Glomerular endothelial cell (primary cell): ENCODE measurements at places on chromosomes 12 and 14. TPM values are rescaled to one million over a fixed set of nuclear protein-coding genes. Genes with fewer than 3 reads are reported as not detected.

Gene KRT6C
- total RNA-seq, result not detected in 2 replicates

Gene PRB2
- not detected in 2 replicates for total RNA-seq

Gene POU6F1
- total RNA-seq, result 6.7 and 13.2 TPM in 2 replicates

Gene ANO6
- total RNA-seq, result 78.2 and 96.6 TPM in 2 replicates

Gene PRB3
- total RNA-seq, result not detected in 2 replicates

Gene NKX2-1
- not detected in 2 replicates for total RNA-seq

Gene CCND2
- 181 and 185 TPM in 2 replicates for total RNA-seq

Gene JDP2
- 8.8 and 13.0 TPM in 2 replicates for total RNA-seq

Gene KCNC2
- not detected in 2 replicates for total RNA-seq

Gene PTHLH
- 1.4 and 5.0 TPM in 2 replicates for total RNA-seq

Gene CEBPE
- total RNA-seq, result not detected in 2 replicates

Gene RNASE3
- not detected in 2 replicates for total RNA-seq

Gene PZP
- 0.24 and 0.70 TPM in 2 replicates for total RNA-seq

Gene PIP4P1
- 14.8 and 20.9 TPM in 2 replicates for total RNA-seq

Gene PTPRQ
- not detected in 2 replicates for total RNA-seq

Gene PPHLN1
- total RNA-seq, result 64.8 and 80.5 TPM in 2 replicates

Gene CD163
- not detected in 2 replicates for total RNA-seq

Gene FIGNL2
- 0.41 and 0.73 TPM in 2 replicates for total RNA-seq

Gene SIX6
- not detected in 2 replicates for total RNA-seq

Gene CIPC
- total RNA-seq, result 12.5 and 19.0 TPM in 2 replicates

Gene ARHGEF25
- 1.4 and 2.0 TPM in 2 replicates for total RNA-seq

Gene EXOC3L4
- total RNA-seq, result not detected in 2 replicates

Gene PTGES3
- total RNA-seq, result 110 and 111 TPM in 2 replicates

Gene GPR65
- total RNA-seq, result not detected in 2 replicates

Gene SOAT2
- not detected in 2 replicates for total RNA-seq

Gene GAPDH
- total RNA-seq, result 4,807 and 5,799 TPM in 2 replicates

Gene CLEC2B
- total RNA-seq, result 31.2 and 51.1 TPM in 2 replicates

Gene FITM1
- 0.29 TPM in 1 of 2 replicates, not detected in the other for total RNA-seq

Gene IFNG-AS1
- not detected in 2 replicates for total RNA-seq

Gene CMKLR1
- total RNA-seq, result 0.05 and 0.06 TPM in 2 replicates

Gene PPP1R12A
- 36.1 and 61.1 TPM in 2 replicates for total RNA-seq

Gene CLEC1B
- 0.18 TPM in 1 of 2 replicates, not detected in the other for total RNA-seq

Gene IL22
- not detected in 2 replicates for total RNA-seq

Gene GAS2L3
- 19.2 and 30.0 TPM in 2 replicates for total RNA-seq

Gene EPS8
- 7.2 and 22.0 TPM in 2 replicates for total RNA-seq

Gene KLHL33
- not detected in 2 replicates for total RNA-seq

Gene PPP2R5E
- total RNA-seq, result 30.8 and 35.3 TPM in 2 replicates

Gene NDRG2
- 2.6 and 3.1 TPM in 2 replicates for total RNA-seq

Gene ANKRD33
- 1.2 and 3.2 TPM in 2 replicates for total RNA-seq

Gene OR9K2
- not detected in 2 replicates for total RNA-seq

Gene MSRB3
- 23.0 and 35.3 TPM in 2 replicates for total RNA-seq

Gene ALDH1L2
- 1.6 and 5.5 TPM in 2 replicates for total RNA-seq

Gene PRIMA1
- total RNA-seq, result not detected in 2 replicates

Gene POTEM
- total RNA-seq, result not detected in 2 replicates

Gene CYP46A1
- 0.12 and 2.2 TPM in 2 replicates for total RNA-seq

Gene PPM1H
- 4.1 and 7.2 TPM in 2 replicates for total RNA-seq

Gene PGF
- total RNA-seq, result 373 and 529 TPM in 2 replicates

Gene SMCO3
- total RNA-seq, result 0.05 and 0.12 TPM in 2 replicates

Gene ABCC9
- total RNA-seq, result 0.92 and 1.1 TPM in 2 replicates

Gene WSCD2
- total RNA-seq, result not detected in 2 replicates

Gene LRRC43
- 1.4 and 2.7 TPM in 2 replicates for total RNA-seq

Gene CCDC175
- not detected in 2 replicates for total RNA-seq

Gene DNM1L
- 57.8 and 58.7 TPM in 2 replicates for total RNA-seq

Gene POTEG
- not detected in 2 replicates for total RNA-seq
